ENCODE measurements at places on chromosomes 12 and 14.

DNA sequence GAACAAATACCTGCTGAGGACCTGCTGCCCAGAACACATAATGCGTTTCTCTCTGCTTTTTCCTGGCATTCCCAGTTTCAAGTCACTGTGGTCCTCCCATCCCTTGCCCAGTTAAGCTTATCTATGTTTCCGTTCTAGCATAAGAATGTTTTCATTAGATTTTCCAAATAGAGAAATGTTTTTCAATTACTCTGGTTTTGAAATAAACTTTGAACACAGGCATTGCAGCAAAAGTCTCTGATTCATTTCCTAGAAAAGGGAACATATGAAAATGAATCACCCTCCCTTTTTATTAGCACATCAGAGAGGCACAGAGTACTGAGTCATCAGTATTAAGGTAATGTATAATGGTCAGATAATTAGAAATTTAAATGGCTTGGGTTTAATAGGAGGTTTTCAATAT lies 201.1 kb upstream of the TMEM260 start:
- H3K27ac ChIP-seq, result peak overlapping the region; percentile 55
- no peaks in the 10 kb centered on the region for H3K27me3 ChIP-seq
- no peak for DNase-seq
- H3K4me3 ChIP-seq, result no peak overlapping the region

- no peak overlapping the region for H3K27ac ChIP-seq
- no peaks in the 10 kb centered on the region for H3K4me1 ChIP-seq
- no peak overlapping the region for H3K4me3 ChIP-seq
- DNase-seq, result no peak
- H3K36me3 ChIP-seq, result no peaks in the 10 kb centered on the region
These were observed 19.4 kb upstream of the SLC25A3 start for GRCh38 chr12:98574110-98574509.

DNA sequence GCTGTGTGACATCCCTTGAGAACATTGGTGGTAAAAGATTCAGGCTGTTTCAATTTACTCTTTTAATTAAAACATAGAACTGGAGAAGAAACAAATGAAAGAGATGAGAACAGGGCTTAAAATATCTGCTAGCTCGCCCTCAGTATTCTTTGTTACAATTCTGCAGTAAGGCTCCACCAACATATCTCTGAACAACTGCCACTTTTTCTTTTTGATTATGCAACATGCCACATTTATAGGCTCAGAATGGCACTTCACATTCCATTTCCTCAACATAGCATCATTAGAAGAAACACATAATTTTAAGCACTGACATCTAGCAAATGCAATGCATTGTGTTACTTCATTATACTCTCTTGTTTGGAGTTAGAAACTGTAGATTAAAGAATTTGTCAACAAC lies 1315.2 kb downstream of the LRFN5 start:
- no peaks in the 10 kb centered on the region for H3K36me3 ChIP-seq
- no peaks in the 10 kb centered on the region for H3K27me3 ChIP-seq
- H3K4me1 ChIP-seq, result no peaks in the 10 kb centered on the region
- no peak for DNase-seq
- no peak overlapping the region for H3K27ac ChIP-seq
- H3K4me3 ChIP-seq, result no peak overlapping the region

DNA sequence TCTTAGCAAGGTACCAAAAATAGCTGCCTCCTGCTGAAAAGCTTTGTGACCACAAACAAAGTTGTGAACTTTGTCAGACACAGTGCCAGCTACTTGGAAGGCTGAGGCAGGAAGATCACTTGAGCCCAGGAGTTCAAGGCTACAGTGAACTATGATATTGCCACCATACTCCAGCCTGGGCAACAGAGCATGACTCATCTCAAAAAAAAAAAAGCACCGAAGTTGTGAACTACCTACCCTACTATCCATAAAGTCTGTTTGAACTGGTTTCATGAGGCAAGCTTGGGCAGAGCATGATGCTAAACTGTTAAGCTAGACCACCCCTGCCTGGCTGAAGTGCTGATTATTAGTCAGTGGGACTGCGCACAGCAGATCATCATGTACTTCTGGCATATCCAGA lies 75.5 kb downstream of the RAD52 start:
- H3K4me3 ChIP-seq, result no peak overlapping the region
- peaks cover 72% of the 10 kb centered on the region for H3K36me3 ChIP-seq
- DNase-seq, result no peak
- H3K27me3 ChIP-seq, result no peaks in the 10 kb centered on the region
- H3K27ac ChIP-seq, result no peak overlapping the region

DNA sequence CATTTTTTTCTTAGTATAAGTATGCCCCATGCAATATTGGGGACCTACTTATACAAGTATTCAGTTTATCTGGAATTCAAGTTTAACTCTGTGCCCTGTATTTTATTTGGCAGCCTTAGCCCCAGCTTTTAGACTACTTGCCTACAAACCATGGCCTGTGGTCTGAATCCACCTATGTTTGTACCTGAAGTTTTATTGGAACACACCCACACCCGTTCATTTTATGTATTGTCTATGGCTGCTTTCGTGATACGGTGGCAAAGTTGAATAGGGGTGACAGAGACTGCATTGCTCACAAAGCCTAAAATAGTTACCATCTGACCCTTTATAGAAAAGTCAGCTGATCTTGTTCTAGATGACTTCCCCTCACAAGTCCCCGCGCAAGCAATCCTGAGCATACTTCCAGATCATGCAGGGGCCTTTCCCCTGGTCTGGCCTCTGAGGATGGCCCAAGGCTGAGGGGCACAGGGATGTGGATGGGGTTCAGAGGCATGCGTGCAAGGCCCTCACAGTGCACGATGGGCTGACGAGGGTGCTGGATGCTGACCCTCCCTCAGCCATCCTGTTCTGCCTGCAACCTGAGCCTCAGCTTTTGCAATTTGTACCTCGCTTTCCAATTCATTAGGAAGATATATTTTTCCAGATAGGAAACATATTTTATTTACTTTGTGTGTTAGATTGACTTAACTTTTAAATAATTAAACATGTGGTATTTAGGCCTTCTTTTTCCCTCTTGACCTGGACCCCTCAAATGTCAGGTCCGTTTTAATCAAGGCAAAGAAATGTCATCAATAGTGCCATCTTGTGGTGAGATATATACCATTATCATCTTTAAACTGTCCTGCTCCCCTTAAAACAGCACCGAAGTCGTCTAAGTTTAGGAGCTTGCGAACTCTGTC lies 527.3 kb upstream of the CCDC196 start:
- H3K36me3 ChIP-seq, result no peaks in the 10 kb centered on the region
- H3K4me1 ChIP-seq, result no peaks in the 10 kb centered on the region
- no peak for DNase-seq
- no peak overlapping the region for H3K27ac ChIP-seq
- no peaks in the 10 kb centered on the region for H3K27me3 ChIP-seq

Measured in esophagus muscularis mucosa (tissue), 4 donors.